ENCODE measurements at places on chromosomes 5 and 9.

- no peak for DNase-seq
Observed at GRCh38 chr9:6628704-6629103, 16.8 kb downstream of the GLDC start.

DNA sequence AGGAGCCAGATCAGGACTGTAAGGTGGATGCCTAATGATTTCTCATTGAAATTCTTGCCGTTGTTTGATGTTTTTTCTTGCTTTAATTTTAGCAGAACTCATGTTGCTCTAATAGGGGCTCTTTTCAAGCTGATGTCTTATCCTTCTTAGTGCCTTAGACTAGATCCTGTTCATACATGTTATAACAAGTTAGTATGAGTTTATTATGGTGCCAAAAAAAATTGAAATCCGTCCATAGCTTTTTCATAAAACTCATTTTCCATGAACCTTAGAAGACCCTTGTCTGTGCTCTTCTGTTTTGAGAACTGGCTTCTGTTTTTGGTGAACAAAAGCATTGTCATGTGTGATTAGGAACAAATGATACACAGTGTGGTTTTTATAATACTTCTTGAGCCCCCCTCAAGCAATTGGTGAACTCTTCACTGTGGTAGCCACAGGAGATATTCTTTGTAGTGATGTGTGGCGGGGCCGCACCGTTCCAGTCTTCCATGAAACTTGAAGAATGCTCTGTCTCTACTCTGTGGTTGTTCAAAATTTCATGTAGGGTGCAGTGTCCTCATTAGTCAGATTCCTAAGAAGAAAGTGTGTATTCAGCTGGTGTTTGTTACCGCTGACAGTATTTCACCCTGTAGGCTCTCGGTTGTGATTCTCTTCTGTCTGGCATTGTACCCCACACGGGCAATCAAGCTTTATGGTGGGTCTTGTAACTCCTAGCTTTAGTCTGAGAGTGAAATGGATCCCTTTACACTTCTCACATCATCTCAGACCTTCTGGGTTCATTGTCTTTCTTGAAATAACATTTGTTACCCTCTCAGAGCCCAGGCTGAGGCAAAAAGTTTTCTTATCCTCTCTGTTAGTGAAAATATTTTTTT lies 10.7 kb downstream of the OTULIN start:
- no peak for DNase-seq

GRCh38 chr5:32290922-32291321 lies 21.8 kb downstream of the MTMR12 start:
- DNase-seq = no peak

GRCh38 chr5:14339468-14339867 lies 196.3 kb downstream of the TRIO start:
- no peak for DNase-seq

- DNase-seq = no peak
Observed at GRCh38 chr9:36517131-36517530, 55.6 kb upstream of the MELK start.

DNA sequence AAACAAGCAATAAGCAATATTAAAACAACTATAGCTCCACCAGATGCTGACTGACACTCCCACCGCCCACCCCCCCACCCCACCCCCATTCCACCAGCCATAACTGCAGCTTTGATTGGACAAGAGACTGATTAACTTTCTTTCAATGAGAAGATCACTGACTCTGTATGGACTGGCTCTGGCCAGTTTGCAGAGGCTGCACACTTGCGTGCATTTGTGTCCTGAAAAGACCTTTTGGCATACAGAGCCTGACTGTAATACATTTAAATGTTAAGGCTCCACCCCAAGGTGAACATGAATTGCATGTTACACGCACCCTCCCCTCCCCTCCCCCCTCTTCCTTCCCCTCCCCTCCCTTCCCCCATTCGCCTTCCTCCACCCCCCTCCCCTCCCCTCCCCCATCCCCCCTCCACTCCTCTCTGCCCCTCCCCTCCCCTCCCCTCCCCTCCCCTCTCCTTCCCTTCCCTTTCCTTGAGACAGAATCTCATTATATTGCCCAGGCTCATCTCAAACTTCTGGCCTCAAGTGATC lies 31.1 kb downstream of the FGD3 start:
- no peak for DNase-seq

GRCh38 chr9:13674926-13675637 lies 395.6 kb upstream of the MPDZ start:
- DNase-seq = no peak

- DNase-seq = no peak
Observed at GRCh38 chr5:72921886-72922285, 34.0 kb upstream of the FCHO2 start.

GRCh38 chr5:137734962-137735554 lies 831 bp downstream of the KLHL3 start:
- peak; percentile 36 for DNase-seq

DNA sequence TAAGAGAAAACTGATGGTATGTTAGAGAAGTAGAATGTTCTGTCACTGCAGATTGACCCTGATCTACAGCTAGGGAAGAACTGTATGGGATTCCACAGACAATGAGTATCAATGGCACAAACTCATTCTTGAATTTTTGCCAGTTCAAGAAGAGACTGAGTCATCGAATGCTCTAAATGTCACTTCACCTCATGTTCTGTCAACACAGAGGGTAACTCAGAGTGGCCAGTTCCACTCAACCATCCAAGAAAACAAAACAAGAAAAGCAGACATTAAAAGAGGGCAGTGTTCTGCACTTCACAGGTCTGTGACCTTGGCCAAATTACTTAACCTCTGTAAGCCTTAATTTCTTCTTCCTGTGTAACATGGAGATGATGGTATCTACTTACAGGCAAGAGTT lies 132.2 kb upstream of the HMHB1 start:
- no peak for DNase-seq

DNA sequence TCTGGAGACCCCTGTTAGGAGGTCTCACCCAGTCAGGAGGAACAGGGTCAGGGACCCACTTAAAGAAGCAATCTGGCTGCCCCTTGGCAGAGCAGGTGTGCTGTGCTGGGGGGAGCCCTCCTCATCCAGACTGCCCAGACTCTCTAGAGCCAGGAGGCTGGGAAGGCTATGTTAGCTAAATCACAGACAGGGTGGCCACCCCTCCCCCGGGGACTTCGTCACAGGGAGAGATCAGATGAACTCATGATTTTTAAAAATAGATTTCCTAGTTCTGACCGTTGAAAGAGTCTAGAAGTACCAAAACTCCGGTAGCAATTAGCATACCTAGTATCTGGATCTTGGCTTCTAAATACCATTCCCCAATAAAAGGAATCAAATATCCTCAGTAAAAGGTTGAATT lies 35.0 kb upstream of the FOXB2 start:
- no peak for DNase-seq

DNA sequence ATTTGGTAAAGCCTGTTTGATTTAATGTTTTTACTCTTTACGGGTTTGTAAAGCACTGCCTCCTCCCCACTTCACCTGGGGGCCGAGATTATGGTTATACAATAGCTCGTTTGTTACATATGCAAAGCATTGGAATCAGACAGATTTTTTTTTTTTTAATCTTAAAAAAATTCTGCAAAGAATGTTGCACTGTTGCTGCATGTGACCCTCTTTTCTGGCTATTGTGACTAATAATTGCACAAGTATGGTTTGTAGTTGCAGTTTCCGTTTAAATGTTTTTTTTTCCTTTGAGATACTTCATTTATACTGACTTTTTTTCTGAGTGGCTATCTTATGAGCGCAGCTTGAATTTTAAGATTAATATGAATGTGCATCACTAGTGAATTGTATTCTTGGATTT lies 165.3 kb downstream of the KDM4C start:
- DNase-seq = no peak

DNA sequence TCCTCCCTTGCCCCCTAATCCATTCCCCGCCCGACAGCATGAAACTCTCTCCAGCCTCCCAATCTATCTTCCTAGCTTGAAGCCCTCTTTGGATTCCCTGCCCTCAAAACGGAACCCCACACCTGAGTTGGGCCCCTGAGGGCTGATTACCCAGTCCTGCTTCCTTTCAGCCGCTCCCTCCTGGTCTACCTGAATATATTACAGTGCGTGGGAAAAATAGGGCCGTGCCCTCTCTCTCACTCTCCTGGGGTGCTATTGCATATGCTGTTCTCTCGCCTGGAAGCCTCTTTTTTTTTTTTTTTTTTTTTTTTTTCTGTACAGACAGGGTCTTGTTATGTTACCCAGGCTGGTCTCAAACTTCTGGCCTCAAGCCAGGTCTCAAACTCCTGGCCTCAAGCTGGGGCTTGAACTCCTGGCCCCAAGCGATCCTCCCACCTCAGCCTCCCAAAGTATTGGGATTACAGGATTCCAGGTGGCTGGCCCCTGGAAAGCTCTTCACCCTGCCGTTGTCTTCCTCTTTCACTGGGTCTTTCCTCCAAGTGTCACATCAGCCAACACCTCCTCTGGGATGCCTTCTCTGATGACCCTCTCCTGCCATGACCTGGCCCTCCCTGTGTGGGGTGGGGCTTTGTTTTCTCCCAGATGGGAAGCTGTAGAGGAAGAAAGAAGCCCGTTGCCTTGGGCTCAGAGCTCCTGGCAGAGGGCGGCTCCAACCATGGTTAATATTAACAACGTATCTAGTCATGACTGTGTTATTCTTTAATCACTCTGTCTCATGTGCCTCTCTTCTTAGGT lies 8.2 kb downstream of the DNM1 start:
- no peak for DNase-seq

DNA sequence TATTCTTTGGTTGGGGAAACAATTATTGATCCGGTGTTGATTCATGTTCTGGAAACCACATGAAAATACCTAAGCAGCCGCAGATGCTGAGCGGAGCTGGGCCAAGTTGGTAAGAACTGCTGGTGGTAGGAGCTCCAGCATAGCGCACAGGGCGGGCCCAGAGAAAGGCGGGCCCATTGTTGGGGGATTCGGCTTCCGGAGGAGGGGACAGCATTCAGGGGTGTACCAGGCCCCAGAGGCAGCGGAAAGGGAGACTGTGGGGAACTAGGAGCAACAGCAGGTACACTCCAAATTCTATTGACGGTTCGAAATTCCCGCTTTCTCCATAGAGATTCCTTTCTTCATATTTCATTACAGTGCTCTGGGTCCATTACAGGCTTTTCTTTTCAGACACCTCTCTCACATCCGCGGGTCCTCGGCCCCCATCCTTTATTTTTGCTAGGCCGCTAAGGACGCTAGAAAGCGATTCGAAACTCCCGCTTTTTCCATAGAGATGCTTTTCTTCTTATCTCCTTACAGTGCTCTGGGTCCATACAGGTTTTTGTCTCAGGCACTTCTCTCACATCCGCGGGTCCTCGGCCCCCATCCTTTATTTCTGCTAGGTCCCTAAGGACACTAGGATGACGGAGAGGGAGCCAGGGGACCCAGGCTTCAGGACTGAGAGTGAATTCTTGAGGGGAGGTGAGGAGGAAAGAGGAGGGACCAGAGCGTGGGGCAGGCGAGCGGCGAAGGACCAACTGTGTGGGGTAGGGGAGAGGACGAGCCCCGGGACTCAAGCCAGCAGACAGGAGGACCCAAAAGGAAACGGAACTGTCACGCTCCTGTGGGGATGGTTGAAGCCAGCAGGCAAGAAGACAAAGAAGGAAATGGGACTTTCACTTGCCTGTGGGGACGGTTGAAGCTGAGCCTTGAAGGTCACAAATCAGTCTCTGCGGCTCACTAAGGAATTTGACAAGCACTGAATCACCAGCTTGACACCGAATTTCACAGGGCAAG lies at the start of gene CCDC152:
TSS of gene CCDC152 (plus strand) at position 213 of the 996 bp plus-strand sequence. CDS start 2,304 bp downstream, outside the sequence.
- DNase-seq = peak; percentile 47

- DNase-seq = no peak
Observed at GRCh38 chr5:93320920-93321445, 260.0 kb downstream of the NR2F1-AS1 start.

- DNase-seq = no peak
Observed at GRCh38 chr5:154608531-154609011, 130.5 kb upstream of the HAND1 start.

- no peak for DNase-seq
Observed at GRCh38 chr9:124019771-124020519, 8.4 kb downstream of the LHX2 start.

- no peak for DNase-seq
Observed at GRCh38 chr5:159539678-159540077, 209.4 kb upstream of the IL12B start.

GRCh38 chr9:131258698-131259431 lies 17.4 kb downstream of the FAM78A start:
- DNase-seq = no peak

DNA sequence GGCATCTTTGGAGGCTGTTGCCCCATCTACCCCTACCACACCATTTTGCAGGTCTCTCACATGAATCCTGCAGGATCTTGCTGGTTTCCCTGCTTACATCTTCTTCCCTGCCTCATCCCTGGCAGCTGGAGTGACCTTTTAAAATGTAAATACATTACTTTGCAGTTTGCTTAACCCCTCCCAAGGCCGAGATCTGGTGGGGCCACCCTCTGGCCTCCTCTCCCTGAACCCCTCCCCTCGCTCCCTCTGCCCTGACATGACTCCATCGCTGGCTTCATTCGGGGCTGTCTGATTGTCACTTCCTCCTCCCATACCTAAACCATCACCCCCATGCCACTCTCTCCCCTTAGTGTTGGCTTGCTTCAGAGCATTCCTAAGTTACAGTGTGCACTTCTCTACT lies 12.6 kb upstream of the PALM2AKAP2 start:
- DNase-seq = no peak

- DNase-seq = no peak
Observed at GRCh38 chr5:57779383-57780223, 297.0 kb upstream of the ACTBL2 start.

GRCh38 chr5:154782326-154782725 lies 27.1 kb downstream of the LARP1 start:
- DNase-seq = no peak

GRCh38 chr9:20312732-20313131 lies 309.6 kb downstream of the MLLT3 start:
- DNase-seq = no peak

GRCh38 chr5:862367-863243 lies 11.8 kb upstream of the ZDHHC11 start:
- DNase-seq = peak; percentile 48

DNA sequence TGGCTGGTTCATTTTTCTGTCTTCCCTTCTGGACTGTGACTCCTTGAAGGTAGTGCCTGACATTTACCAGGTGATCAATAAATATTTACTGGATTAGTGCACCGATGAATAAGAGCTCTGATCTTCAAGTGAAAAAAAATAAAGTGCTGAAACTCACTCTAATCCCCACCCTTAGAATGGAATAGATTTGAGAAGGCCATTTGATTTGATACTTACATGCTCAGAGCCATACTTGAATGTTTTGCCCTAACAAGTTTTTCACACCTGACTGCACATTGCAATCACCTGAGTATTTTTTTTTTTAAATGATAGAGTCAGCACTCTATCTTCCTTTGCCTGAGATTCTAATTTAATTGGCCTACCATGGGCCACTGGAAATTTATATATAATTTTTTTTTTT lies 105.7 kb downstream of the LRRC70 start:
- DNase-seq = no peak

DNA sequence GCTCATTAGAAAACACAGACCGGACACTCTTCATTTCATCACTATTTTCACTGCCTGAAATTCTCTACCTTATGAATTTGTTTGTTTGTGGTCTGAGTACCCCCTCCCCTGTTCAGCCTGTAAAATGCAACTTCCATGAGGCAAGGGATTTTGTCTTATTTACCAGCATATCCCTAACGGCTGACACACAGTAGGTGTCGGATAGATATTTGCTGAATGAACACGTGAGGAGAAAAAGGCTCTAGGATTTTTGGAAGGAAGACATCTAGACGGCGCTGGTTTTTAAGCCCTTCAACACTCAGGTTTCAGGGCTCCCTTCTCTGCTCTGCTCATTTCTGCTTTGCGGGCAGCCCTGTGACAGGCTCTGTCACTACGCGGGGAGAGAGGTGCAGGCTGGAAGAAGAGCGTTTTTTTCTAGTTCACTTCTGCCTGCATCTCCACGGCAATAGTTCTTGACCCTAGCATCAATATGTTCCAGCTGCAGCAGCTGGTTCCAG lies 41.0 kb downstream of the KCNMB1 start:
- no peak for DNase-seq

- no peak for DNase-seq
Observed at GRCh38 chr5:3597167-3598007, 1.8 kb downstream of the IRX1 start.

Measured in stomach (tissue), 19 donors.